ENCODE measurements at places on chromosomes 5 and 9. TPM values are rescaled to one million over a fixed set of nuclear protein-coding genes. Genes with fewer than 3 reads are reported as not detected.

IGFBPL1 gene
- total RNA-seq: 0.46 TPM

BTNL8 gene
- total RNA-seq: not detected

RFESD gene
- total RNA-seq: 2.4 TPM

C5orf58 gene
- total RNA-seq: not detected

TAS2R1 gene
- total RNA-seq: not detected

SMIM33 gene
- not detected for total RNA-seq

Measured in foreskin keratinocyte (primary cell).